ENCODE measurements at places on chromosomes 6 and 20.

GRCh38 chr6:156925718-156926607 is 148.8 kb downstream of the ARID1B start:
- DNase-seq = no peak

- DNase-seq = no peak
Observed at GRCh38 chr6:22240025-22240424, 56.8 kb downstream of the PRL start.

- no peak for DNase-seq
Observed at GRCh38 chr6:16562498-16562897, 198.8 kb downstream of the ATXN1 start.

- no peak for DNase-seq
Observed at GRCh38 chr6:11210386-11211138, 21.9 kb downstream of the NEDD9 start.

DNA sequence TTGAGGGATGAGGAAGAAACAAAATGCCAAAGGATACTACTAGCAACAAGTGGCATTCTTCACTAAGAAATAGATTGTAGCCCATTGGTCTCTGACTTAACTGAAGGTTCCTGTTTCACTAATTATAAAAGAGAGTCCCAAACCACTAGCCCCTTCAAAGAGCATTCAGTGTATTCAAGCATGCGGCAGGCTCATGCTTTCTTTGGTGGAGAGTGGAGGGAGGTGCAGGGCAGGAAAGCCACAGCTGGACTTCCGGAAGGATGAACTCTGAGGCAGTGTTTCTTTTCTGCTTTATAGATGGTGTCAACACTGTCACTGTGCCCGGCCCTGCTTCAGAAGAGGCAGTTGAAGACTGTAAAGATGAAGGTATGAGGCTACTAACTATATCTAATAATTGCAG is 636.1 kb downstream of the KIF16B start:
- DNase-seq = no peak

DNA sequence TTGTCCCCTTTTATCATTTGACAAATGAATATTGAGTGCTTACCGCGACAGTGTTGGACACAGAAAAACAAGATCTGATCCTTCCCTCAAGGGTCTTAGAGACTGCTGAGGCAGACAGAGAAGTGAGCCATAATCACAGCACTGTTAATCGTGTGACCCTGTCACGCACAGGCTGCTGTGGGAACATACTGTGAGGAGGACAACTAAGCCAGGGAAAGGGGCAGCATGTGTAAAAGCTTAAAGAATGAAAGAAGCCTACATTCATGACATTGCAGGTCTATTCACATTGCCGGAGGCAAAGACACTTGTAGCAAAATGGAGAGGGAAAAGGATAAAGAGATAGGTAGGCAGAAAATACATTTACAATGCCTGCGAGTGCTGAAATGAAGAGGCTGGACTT is 32.7 kb downstream of the TRDN start:
- no peak for DNase-seq

DNA sequence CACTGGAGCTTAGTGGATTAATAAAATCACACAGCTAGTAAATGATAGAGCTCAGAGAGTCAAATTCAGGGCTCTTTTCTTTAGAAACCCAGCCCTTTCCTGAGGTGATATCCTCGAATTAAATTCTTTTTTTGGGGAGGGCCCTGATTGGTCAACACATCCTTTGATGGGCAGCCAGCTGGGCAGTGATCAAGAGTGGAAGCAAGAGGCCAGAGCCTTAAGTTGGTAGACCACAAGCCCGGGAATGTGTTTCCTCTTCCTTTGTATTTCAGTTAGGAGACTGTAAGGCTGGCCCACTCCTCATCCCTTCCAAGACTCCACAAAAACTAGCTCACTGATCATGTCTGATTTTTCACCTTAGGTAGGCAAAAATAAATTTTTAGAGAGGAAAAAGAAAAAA is 640.5 kb downstream of the DHX35 start:
- DNase-seq = no peak

- peak; percentile 39 for DNase-seq
Observed at GRCh38 chr6:96899019-96899418, 1.3 kb upstream of the NDUFAF4 start.

DNA sequence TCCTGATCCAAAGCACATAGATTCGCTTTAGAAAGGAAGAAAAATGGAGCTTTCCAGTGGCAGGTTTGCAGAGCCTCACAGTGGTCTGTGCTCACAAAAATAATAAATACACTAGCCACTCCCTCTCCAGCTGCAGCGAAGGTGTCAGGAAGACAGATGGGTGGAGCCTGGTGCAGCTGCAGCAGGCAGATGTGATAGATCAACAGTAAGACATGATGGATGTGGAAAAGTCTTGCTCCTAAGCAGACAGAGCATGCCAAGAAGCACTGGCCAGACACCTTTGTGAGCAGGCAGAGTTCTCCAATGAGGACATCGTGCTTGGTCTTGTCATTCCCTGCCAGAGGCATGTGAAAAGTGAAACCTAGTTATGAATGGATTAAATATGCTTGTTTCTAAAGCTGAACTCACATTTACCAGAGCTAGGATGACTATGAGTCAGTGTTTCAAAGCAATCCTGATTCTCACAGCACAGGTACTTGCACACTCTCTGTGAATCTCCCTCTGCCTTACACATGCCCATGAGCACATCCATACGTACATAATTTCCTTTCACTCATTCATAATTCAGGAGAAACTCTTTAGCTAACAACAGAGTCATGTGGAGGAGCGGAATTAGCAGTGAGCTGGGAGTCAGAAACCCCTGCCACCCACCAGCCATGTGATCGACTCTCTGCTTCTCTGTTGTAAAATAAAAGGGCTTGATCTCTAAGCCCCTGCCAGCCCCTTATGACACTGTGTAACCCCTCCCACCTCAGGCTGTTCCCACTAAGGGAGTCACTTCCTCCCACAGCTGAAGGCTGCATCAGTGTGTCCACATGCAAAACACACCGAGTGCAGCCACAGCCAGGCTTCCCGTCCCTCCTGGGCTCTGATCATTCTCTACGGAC is 111.2 kb downstream of the SCML4 start:
- no peak for DNase-seq

GRCh38 chr6:170362121-170362520 is 55.6 kb downstream of the FAM120B start:
- DNase-seq = no peak

GRCh38 chr6:96645106-96645505 is 82.2 kb downstream of the FHL5 start:
- DNase-seq = no peak

DNA sequence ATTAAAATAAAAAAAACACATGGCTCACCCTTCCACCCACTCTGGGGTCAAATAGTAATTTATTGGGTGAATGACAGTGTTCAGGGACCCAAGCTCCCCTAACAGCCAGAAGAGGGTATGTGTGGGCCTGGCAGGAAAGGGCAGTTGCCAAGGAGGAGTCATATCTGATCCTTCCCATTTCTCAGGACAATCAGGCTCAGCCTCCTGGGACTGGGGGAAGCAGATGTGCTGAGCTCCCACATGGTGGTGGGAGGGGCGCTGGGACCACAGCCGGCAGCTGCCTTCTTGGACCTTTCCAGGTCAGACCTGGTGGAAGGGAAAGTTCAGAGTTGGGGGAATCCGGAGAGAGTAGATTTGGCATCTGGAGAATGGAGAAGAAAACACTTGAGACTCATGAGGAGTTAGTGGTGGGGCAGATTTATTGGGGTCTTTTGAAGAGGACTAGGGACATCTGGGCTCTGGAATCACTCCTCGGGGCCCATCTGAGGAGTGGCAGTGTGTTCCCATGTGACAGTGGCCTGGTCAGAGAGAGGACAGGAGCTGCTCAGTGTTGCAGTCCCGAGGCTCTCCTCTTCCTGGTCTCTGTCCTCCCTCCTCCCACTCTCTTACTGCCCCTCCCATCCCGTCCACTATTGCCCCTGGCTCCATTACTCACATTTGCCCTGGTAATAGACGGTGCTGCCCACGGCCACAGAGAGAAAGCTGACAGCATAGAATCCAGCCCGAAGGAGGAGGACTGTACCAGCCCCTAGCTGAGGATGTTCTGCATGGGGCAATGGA is 3.0 kb downstream of the LST1 start:
- DNase-seq = no peak
